H4 (cell line): ENCODE measurements at places on chromosomes 16 and 17. TPM values are rescaled to one million over a fixed set of nuclear protein-coding genes. Genes with fewer than 3 reads are reported as not detected.

C17orf100 gene
- 0.29 TPM in 1 of 2 replicates, not detected in the other for total RNA-seq

ATP1B2 gene
- total RNA-seq = not detected in 2 replicates

SLC38A8 gene
- not detected in 2 replicates for total RNA-seq

FOXK2 gene
- 26.1 and 34.0 TPM in 2 replicates for total RNA-seq

CDH1 gene
- not detected in 2 replicates for total RNA-seq

MYH1 gene
- not detected in 2 replicates for total RNA-seq

FZD2 gene
- 5.9 and 6.2 TPM in 2 replicates for total RNA-seq

IL17C gene
- not detected in 2 replicates for total RNA-seq

KRTAP16-1 gene
- not detected in 2 replicates for total RNA-seq

NGFR gene
- total RNA-seq = 0.37 TPM in 2 replicates

ABCA9 gene
- not detected in 2 replicates for total RNA-seq

MYCBPAP gene
- not detected in 2 replicates for total RNA-seq

KIF18B gene
- total RNA-seq = 4.5 and 4.9 TPM in 2 replicates

NRN1L gene
- not detected in 2 replicates for total RNA-seq

CPNE7 gene
- total RNA-seq = 3.9 and 10.0 TPM in 2 replicates

SLC35G6 gene
- total RNA-seq = not detected in 2 replicates

KRTAP4-3 gene
- not detected in 2 replicates for total RNA-seq

CEP295NL gene
- total RNA-seq = not detected in 2 replicates

TBC1D3C gene
- not detected in 2 replicates for total RNA-seq

TBC1D3E gene
- not detected in 2 replicates for total RNA-seq

KRTAP1-5 gene
- total RNA-seq = 0.27 TPM in 1 of 2 replicates, not detected in the other

ADAP2 gene
- total RNA-seq = 0.21 TPM in 1 of 2 replicates, not detected in the other

TRPV3 gene
- not detected in 2 replicates for total RNA-seq

MEOX1 gene
- not detected in 2 replicates for total RNA-seq

VAT1L gene
- total RNA-seq = 6.1 and 6.4 TPM in 2 replicates

SULT1A3 gene
- 2.3 and 4.0 TPM in 2 replicates for total RNA-seq

KRT32 gene
- total RNA-seq = not detected in 2 replicates

EMC8 gene
- 57.9 and 72.0 TPM in 2 replicates for total RNA-seq

ICAM2 gene
- total RNA-seq = 0.14 TPM in 1 of 2 replicates, not detected in the other

RAC3 gene
- total RNA-seq = 15.1 and 21.6 TPM in 2 replicates

RPRML gene
- 0.82 and 1.3 TPM in 2 replicates for total RNA-seq

DNAI2 gene
- total RNA-seq = not detected in 2 replicates

CHST4 gene
- total RNA-seq = 0.19 and 0.66 TPM in 2 replicates

HOXB7 gene
- total RNA-seq = 21.2 and 22.4 TPM in 2 replicates

TP53TG3B gene
- not detected in 2 replicates for total RNA-seq

PRSS21 gene
- not detected in 2 replicates for total RNA-seq

SHCBP1 gene
- total RNA-seq = 28.4 and 31.0 TPM in 2 replicates

NAGS gene
- total RNA-seq = 1.0 and 3.1 TPM in 2 replicates

PRR11 gene
- 13.0 and 14.7 TPM in 2 replicates for total RNA-seq

MFAP4 gene
- 122 and 168 TPM in 2 replicates for total RNA-seq

G6PC1 gene
- not detected in 2 replicates for total RNA-seq

ABCA3 gene
- 0.25 and 0.41 TPM in 2 replicates for total RNA-seq

PHOSPHO1 gene
- 0.74 and 0.88 TPM in 2 replicates for total RNA-seq

ZNF821 gene
- total RNA-seq = 5.5 and 7.0 TPM in 2 replicates

NLRC5 gene
- total RNA-seq = 6.6 and 8.4 TPM in 2 replicates

MC1R gene
- total RNA-seq = 1.1 and 1.8 TPM in 2 replicates

DHRS7B gene
- total RNA-seq = 16.2 and 37.0 TPM in 2 replicates

SLC5A10 gene
- 0.10 TPM in 1 of 2 replicates, not detected in the other for total RNA-seq

KRT17 gene
- total RNA-seq = 81.4 and 83.8 TPM in 2 replicates

CPPED1 gene
- total RNA-seq = 9.5 and 15.3 TPM in 2 replicates

RNF43 gene
- 1.8 and 2.1 TPM in 2 replicates for total RNA-seq

DNAH3 gene
- total RNA-seq = 0.12 and 0.17 TPM in 2 replicates

MSLN gene
- total RNA-seq = not detected in 2 replicates

KCNJ18 gene
- total RNA-seq = 0.35 TPM in 1 of 2 replicates, not detected in the other

SLFN14 gene
- not detected in 2 replicates for total RNA-seq

NPEPPS gene
- 31.2 and 53.5 TPM in 2 replicates for total RNA-seq
